ENCODE measurements at places on chromosomes 16 and 17.

- peak; percentile 85 for DNase-seq
These were observed 749 bp downstream of the GRIN2A start for GRCh38 chr16:10181196-10182162.

GRCh38 chr17:78541488-78542206, 35.5 kb downstream of the DNAH17 start:
- DNase-seq, result no peak

DNA sequence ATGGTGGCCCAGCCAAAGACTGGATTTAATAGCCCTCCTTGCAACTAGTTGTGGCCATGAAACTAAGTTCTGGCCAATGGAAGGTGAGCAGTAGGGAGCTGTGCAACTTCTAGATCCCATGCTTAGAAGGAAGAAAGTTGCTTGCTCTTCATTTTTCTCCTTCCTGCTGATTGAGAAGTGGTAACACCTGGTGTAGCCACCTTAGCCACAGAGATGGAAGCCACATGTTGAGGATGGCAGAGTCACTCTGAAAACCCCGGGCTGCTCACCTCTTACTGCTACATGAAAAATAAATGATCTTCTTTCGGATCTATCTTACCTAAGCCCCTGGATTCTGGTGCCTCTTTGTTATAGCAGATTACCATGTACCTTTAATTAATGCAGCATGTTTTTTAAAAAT, 10.3 kb upstream of the ATP5MC1 start:
- DNase-seq, result no peak

DNA sequence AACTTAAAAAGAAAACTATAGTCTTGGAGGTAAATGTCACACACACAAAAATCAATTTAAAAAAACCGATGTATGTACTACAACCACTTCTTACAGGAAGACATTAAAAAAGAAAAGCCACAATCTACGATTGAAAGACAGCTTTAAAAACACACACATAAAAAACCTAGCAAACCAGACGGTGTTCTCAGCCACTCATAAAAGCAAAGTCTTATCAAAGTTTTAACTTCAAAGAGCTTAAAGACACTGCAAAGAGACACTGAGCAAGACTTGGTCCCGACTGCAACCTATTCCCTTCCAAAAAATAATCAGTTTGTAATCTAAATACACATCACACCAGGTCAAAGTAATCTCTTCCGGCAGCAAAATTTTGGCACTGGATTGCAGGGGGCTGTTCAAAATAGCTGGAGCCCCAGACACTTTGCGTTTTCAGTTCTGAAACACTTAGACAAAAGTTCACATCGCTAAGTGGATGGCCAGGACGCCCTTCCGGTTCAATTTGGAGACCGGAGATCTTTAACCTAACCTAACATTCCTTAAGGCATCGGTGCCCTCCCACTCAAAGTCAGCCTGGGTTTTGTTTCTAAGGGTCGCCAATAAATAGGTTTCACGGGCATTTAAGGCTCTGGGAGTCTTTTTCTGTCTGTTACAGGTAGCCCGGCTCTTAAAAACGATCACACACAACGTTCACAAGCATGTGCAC, 2.6 kb downstream of the ZCCHC14 start:
- DNase-seq, result peak; percentile 34

DNA sequence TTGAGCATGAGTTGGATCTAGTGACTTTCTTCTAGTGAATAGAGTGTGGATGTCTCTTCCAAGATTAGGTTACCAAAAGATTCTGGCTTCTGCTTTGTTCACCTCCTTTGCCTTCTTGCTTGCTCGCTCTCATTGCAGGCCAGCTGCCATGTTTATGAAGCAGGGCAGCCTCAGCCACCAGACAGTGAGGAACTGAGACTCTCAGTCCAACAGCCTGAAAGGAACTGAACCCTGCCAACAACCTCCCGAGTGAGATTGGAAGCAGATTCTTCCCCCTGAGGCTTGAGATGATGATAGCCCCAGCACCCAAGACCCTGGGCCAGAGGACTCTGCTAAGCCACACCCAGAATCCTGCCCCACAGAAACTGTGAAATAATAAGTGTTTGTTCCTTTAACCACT, 48.4 kb downstream of the NOG start:
- DNase-seq, result no peak

DNA sequence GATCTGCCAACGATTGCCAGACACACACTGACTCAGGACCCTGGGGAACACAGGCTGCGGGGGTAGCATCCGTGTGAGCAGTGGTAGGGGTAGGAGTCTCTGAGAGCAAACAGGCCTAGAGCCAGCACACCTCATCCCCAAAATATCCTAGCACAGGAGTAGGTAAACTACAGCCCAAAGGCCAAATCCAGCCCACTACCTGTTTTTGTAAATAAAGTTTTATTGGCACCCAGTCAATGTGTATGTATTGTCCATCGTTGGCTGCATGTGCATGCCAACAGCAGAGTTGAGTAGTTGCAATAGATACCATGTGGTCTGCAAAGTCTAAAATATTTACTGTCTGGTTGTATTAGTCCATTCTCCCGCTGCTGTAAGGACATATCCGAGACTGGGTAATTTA, 55.5 kb upstream of the GPRC5B start:
- no peak for DNase-seq

- DNase-seq, result no peak
These were observed 10.2 kb downstream of the PITPNM3 start for GRCh38 chr17:6546069-6546718.

All from NCI-H82 (cell line).